GM12878 (cell line): ENCODE measurements at places on chromosomes 1 and 21. TPM values are rescaled to one million over a fixed set of nuclear protein-coding genes. Genes with fewer than 3 reads are reported as not detected.

DNA sequence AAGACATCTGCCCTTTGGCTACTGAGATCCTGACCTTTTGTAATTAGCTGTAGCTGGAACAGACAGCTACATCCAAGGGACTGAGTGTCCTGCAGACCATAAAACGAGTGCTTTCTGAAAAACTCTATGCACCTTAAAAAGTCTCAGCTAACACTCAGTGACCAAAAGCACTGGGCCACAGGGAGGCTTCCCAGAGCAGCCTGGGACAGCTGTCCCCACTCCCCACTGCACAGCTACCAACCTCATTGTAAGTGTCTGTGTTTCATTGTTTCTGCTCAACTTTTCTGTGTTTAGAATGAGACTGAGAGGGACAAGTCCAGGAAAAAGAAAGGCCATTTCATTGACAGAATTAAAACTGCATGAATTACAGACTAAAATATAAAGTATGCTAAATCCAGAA lies 80.7 kb downstream of the SMYD2 start:
- DNase-seq, result no peak

GRCh38 chr1:17819129-17819802 lies 64.1 kb downstream of the ACTL8 start:
- no peak for DNase-seq

- DNase-seq, result no peak
Observed at GRCh38 chr1:21841852-21842466, 29.9 kb downstream of the LDLRAD2 start.

DNA sequence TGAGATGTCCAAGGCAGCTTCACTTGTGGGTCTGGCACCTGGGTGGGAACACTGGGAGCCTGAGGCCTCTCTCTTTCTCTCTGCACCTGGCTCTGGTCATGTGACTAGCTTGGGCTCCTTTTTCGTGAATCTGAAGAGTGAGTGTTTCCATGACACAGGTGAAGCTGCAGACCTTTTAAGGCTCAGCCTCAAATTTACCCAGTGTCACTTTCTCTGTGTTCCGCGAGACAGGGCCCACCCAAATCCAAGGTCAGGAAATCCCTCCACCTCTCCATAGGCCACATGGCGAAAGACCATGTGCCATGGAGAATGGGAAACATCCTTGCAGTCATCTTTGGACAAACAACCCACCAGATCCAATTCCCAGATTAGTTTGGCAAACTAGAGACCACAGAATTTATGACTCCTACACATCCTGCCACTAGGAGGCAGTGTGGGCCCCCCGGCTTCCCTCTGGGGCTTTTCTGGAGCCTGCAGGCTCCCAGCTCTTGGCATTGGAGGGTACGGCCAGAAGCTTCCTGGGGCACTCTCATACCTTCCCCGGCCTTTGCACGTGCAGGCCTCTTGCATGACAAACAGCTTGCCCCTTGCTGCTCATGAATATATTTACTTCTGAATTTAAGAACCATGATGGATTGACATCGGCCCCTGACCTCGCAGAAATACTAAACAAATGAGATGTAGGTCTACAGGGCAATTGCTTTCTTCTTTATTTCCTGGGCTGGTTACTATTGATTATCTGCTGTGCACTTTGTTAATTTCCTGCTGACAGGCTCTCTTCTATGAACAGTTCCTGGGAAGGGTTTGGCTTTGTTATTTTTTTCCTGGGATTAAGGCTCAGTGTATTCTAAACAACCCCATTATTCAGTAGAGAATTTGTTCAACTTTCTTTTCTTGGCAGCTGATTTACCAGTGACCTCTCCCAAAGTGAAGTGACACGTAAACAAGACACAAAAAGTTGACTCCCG lies 180.7 kb downstream of the KAZN start:
- DNase-seq, result no peak

DNA sequence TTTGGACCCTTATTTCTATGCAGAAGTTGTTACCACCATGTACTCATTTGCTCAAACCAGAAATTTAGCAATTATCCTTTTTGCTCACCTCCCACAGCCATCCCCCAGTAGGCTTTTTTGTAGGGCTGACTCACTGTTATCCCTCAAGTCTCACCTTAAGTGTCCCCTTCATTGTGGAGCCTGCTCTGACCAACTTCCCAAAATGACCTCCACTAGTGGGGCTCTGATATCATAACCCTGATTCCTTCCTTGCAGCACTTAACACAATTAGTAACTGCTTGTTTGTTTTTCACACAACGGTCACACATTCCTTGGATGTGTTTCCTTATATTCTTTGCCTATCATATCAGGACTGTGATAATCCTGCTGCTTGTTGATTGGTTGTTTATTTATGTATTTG lies 76.7 kb downstream of the PATJ start:
- no peak for DNase-seq

DNA sequence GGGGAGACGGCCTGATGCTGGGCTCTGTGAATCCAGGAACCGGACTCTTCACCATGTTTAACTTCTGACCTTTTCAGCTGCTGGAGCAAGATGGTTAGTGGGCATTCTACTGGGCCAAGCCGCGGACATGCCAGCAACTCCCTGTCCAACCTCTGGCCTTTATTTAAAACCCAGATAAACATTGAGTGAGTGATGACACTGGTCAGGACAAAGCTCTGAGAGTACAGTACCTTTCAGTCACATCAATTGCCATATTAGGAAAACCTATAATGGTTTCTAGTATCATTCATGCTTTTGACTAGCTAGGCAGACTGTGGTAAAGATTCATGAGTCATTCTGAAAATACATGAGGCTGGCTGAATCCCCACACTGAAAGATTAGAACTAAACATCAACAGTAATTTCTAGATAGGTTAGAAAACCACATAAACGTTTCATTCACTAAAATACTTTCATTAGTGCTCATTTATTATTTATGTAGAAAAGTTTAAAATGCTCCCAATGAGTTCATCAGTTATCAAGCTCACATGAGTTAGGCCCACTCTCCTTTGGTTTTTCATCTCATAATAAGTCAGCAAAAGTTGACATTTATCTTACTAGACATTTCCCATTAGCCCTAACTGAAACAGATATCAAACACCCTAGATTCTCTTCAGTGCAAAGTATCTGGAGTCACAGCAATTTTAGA lies 7.1 kb upstream of the ACTA1 start:
- DNase-seq, result peak; percentile 88

DNA sequence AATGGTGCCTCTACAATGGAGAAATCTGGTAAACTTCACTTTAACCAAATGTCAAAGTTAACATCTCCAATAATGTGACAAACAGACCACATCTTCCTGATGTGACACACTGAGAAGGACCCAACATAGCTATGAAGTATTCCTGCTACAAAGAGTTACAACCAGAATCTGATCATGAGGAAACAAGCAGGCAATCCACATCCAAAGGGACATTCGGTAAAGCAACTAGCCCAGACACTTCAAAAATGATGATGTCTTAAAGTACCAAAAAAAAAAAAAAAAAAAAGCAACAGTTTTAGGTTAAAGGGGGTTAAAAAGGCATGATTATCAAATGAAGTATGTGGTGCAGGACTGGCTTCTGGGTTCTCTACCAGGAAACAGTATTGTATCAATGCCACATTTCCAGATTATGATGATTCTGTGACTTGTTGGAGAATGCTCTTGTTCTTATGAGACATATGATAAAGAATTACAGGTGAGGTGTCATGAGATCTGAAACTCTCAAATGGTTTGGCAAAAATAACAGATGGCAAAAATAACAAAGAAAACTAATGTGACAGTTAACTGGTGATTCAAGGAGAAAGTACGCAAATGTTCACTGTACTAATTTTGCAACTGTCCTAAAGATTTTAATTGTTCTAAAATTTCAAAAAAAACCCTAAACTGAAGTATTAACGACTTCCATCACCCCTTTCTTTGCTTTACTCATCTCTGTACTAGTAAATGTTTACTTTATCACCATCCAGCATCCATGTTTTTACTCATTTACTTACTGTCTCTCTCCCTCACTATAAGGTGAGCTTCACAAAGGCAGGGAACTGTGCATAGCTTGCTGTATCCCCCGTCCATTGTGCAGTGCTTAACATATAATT lies 2.8 kb downstream of the CD58 start:
- DNase-seq, result no peak

DNA sequence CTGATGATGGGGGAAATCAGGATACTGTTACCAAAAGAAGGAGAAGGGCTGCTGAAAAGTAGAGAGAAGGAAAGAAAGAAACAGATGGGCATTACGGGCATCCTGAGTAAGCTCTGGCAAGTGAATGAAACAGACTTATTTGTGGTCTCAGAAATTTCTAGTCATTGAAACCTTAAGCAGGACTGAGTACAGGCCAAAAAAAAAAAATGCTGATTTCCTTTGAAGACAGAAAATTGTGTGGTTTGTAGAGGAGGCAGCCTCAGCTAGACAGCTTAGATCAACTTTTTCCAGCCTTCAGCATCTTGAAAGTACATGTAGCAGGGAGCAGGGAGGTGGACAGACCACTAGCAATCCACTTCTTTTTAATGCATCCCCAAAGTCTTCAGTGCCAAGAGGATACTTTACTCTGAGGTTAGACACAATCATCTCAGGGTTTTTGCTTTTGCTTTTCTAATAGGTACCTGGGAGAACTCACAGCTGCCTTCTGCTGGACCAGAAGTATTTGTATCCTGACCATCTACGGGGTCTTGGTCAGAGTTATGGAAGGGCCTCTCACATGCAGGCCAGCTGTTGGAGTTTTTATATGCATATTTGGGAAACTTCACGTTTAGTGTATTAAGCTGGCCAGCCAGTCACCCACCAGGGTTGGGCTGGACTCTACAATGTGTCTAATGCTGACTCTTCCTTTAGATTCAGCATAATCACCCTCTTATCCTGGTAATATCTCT lies 10.6 kb upstream of the CAPZB start:
- DNase-seq, result no peak

GJA5 gene
- not detected in 2 replicates for polyA plus RNA-seq

OR2AK2 gene
- polyA plus RNA-seq, result not detected in 2 replicates
